ENCODE measurements at places on chromosomes 5 and 9. TPM values are rescaled to one million over a fixed set of nuclear protein-coding genes. Genes with fewer than 3 reads are reported as not detected.
A peak's percentile ranks its signal among the peaks of the same experiment; 100 is the strongest.

DNA sequence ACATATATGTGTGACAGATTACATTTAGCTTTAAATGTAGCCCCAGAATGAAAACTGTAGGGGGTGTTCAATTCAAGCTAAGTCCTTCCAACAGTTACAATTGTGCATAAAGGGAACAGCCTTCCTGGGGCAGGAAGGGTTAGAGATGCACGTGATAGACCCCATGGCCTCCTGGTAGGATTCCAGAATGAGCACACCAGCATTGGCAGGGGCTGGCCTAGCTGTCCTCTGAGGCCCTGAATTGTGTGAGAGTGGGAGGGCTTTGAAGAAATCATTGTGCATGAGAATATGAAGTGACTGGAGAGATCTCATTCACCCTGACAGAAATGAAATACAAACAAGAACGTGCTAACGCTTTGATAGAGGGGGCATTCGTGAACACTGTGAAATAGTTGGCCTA, 663.8 kb upstream of the KLF4 start:
- DNase-seq: no peak

ANKRD31 gene
- total RNA-seq: 0.14 TPM

- DNase-seq: no peak
Observed at GRCh38 chr5:165579911-165580310, 2074.5 kb downstream of the MAT2B start.

SV2C gene
- not detected for total RNA-seq

SLC6A18 gene
- total RNA-seq: not detected

ENTREP1 gene
- total RNA-seq: 0.14 TPM

DNA sequence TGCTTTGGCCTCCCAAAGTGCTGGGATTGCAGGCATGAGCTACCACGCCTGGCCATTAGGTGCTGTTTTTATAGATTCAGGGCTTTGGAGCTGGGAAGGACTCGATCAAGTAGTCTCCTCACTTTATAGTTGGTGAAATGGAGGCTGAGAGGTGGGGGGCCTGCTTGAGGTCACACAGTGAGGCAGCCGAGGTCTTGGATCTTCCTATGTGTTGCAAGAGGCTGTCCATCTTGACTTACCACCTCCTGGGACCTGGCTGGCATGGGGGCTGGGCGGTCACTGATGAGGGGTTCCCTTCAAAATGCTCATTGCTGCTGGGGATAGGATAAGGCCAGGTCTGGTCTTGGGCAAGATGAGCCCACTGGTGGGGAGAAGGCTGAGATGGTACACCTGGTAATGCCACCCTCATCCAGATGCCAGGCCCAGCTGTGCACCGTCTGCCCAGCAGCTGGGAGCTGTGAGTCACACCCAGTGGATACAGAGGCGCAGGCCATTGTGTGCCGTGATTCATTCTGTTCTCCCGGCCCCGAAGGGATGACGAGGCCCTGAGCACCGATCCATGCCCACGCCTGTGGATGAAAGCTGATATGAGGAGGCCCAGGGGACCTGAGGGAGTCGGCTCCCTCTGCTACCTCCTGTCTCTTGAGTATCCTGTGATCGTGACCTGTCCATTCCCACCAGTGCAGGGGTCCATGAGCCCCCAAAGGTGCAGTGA, 10.5 kb upstream of the NDST1 start:
- DNase-seq: peak; percentile 83

GRCh38 chr5:142529626-142530278, 156.1 kb downstream of the FGF1 start:
- DNase-seq: no peak

AFAP1L1 gene
- total RNA-seq: 1.4 TPM

GRCh38 chr9:117344892-117345660, 69.8 kb downstream of the ASTN2 start:
- no peak for DNase-seq

GRCh38 chr5:1467341-1468246, 22.4 kb upstream of the SLC6A3 start:
- no peak for DNase-seq

TNC gene
- total RNA-seq: not detected

DNA sequence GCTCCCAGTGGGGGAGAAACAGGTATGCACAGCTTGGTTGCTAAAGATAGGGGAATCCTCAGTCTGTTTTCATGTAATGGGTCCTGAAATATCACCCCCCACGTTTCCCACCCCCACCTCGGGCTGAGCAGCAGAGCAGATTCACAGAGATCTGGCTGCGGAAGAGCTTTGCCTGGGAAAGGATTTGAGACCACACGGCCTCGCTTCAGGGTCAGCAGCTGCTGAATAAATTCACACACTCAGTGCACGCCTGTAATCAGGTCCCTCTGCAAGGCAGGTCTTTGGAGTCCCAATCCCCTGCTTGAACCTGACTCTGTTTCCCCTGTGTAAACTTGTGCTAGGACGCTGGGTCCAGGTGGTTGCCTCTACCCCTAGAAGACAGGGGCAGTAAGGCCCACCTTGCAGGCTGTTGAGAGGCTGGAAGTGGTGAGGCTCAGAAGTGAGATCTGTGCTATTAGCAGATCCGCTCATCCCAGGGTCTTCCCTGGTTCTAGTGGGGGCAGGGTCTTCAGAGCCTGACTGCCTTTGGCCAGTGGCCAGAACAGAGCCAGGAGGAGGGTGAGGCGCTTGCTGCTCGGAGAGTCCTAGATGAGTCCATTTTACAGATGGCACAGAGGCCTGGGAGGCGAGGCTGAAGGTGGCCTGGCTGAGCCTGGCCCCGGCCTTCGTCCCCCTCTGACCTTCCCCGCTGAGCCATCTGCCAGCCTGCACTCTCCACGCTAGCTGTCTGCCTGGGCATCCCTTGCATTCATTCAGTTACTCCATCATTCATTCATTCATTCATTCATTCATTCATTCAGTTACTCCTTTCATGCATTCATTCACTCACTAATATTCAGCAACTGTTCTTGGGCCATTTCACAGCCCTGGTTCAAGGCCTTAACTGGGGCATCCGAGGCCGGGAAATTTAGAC, 16.7 kb upstream of the NEURL1B start:
- DNase-seq: no peak

ARID3C gene
- total RNA-seq: not detected
